ENCODE measurements at places on chromosomes 3 and 15.

GRCh38 chr15:67660446-67660845 is 117.9 kb downstream of the MAP2K5 start:
- DNase-seq, result no peak

DNA sequence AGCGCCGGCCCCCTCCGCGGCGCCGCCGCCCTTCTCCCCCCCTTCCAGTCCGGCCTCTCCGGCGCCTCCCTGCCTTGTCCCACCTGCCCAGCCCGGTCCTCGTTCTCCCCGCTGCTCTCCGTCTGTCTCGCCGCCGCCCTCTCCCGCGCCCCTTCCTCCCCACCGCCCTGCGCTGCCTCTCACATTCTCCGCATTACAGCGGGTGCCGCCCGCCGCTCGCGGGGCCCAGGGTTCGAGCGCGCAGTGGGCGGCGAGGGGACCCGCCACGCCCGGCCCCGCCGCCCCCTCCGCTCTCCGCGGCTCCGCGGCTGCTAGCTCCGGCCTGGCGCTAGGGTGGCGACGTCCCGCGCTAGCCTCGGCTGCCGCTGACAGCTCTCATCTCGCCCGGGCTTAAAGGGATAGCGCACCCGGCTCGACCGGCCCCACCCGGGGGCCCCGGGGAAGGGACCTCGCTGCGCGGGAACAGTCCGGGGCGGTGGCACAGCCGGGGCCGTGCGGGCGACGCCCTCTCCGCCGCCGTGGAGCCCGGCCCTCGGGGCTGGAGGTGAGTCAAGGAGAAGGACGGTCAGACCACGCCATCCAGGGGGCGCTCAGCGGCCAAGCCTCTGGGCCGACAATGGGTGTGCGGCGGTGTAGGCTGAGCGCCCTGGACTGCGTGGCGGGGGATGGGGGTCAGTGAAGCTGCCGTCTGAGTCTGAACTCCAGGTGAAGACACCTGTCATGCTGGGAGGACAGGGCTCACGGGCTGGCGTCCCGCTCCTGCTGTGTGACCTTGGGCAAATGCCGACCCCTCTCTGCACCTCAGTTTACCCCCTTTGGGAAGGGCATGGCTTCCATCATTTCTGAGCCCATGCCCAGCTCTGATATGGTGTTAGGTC is 187.4 kb upstream of the LINGO1 start:
- no peak for DNase-seq

- no peak for DNase-seq
Observed at GRCh38 chr3:135240426-135240825, 445.4 kb downstream of the EPHB1 start.

GRCh38 chr15:69081310-69082004 is 67.0 kb downstream of the NOX5 start:
- no peak for DNase-seq

GRCh38 chr3:51942603-51943450 is 664 bp downstream of the PARP3 start:
- peak; percentile 57 for DNase-seq

DNA sequence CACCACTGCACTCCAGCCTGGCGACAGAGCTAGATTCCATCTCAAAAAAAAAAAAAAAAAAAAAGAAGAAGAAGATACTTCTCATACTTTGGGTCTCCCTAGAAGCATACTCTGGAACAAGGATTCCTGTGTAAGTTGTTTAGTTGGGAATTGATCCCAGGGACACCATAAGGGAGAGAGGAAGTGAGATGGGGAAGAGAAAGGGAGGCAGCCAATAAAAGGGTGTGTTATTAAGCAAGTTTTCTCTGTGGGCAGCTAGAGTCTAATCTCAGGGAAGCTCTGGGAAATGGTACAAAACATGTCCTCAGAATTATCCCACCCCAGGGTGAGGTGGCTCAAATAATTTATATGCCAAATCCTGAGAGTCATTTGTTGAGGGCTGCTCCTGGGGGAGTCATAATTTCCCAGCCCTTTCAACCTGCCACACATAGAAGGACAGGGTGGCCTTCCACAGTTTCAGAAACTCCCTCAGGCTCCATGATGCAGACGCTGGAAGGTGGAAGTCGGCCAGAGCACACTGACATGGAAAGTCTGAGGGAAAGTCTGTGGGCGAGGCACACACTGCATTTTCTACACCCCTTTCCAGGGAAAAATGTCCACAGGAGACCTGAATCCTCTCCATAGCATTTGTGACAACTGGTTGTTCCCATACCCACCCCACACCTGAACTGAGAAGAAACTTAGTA is 86.4 kb upstream of the SLC4A7 start:
- no peak for DNase-seq

GRCh38 chr15:85906640-85907039 is 111.9 kb upstream of the KLHL25 start:
- DNase-seq, result no peak

GRCh38 chr3:30873671-30874070 is 20.8 kb downstream of the GADL1 start:
- no peak for DNase-seq

DNA sequence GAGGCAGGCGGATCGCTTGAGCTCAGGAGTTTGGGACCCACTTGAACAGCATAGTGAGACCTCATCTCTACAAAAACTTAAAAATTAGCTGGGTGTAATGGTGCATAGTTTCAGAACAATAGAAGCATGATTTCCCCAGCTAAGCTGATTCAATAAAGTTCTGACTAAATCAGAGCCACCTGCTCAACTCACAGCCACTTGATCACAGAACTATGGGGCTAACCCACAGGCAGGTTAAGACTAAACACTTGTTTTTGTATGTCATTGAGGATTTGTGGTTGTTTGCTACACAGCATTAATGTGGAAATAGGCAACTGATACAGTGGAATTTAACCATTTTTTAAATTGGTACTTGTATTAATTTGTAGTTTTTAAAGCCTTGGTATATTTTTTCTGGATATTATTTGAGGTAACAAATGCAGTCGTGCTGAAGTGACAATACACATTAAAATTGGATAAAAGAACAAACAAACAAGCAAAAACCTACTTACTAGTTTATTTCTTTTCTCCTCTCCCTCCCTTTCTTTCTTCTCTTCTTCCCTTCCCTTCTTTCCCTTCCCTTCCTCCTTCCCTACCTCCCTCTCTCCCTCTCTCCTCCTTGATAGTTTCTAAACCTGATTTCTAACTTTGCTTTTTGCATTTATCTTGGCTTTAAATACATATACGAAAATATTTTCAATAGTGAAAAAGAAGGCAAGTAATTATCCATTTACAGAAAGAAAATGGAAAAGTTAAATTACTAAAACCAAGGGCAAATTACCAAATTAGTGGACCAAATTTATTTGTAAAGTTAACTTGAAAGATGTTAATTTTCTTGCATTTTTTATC is 32.1 kb downstream of the OXSM start:
- no peak for DNase-seq

GRCh38 chr15:33971811-33972210 is 3.5 kb downstream of the CHRM5 start:
- no peak for DNase-seq

DNA sequence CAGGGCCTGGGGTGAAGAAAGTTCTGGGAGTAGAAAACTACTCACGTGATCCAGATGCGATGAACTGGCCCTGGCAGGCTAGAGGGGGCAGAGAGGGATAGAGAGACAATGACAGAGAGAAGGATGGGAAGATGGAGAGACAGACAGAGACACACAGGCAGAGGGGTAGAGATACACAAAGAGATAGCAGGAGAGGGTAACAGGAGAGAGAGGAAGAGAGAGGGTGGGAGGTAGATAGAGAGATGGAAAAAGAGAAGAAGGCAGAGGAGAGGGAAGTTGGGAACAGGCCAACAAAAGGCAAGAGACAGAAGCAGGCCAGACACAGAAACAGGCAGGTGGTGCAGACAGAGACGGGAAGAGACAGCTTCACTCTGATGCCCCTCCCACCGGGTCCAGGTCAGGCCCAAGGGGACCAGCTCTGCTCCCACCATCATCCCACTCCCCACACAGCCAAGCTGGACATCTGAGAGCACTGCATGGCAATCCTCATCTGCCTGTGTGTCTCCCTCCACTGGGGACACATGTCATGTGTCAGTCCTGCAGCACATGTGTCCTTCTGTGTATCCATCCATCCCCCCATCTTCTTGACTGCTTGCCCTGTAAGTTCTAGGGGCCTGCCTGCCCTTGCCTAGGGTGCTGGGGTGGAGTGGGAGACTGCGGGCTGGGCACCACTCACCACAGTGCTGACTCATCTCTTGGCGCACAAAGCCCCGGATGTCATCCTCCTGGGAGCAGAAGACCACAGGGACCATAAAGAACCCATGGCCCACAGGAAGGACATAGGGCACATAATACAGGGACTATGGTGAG is 2.2 kb upstream of the UCN2 start:
- no peak for DNase-seq

GRCh38 chr3:157112536-157112935 is 47.4 kb downstream of the CCNL1 start:
- no peak for DNase-seq

Measured in activated CD4-positive, alpha-beta T cell treated with anti-CD3 and anti-CD28 coated beads, Interleukin-2, amount 50 U/mL, for 4 hours (primary cell).